ENCODE measurements at places on chromosomes 13 and 19.
A peak's percentile ranks its signal among the peaks of the same experiment; 100 is the strongest.

DNA sequence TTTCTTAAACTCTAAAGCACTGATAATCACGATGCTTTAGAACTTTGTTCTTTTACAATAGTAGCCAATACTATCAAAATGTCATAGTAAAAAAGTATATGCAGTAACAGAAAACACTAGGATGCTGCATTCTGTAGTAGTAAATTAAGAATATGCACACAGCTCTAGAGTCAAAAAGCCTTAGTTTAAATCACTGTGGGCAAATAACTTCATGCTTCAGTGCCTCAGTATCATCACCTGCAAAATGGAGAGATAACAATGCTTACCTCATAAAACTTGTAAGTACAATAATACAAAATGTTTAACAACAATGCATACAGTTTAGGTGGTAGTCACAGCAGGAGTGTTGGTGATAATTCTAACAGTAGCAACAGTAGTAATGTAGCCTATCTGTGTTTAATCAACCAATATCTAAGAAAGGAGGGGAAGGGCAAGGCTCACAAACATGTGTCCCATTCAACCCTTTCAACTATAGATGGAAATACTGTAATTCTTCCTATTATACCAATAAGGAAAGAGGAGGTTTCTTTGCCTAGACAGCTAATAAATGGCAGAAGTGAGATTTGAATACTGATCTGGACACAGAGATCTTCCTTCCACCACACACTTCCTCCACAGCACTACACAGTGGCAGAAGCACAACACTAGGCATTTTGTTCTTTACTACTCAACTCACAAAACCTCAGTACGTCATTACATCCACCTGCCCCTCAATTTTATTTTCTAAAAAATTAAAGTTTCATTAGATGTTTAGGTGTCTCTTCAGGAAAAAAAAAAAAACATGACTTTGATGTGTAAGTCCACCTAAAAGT is 4.6 kb downstream of the RBM26 start:
- DNase-seq, result no peak

DNA sequence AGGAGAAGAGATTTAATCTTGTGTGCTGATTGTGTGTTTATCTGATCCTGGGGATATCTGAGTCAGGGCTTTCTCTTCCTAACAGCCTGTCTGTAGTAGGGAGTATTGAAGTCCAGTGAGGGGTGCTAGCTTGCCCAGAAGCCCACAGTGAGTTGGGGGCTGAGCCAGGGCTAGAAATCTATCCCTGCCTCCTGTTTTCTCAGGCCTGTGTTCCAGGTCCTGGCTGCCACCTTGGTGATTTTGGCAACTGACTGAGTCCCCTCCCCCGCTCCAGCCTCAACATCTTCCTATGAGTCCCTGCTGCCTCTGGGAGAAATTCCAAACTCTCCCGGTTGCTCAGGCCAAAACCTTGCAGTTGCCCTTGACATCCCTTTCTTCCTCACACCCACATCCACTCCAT is 7.7 kb upstream of the NOVA2 start:
- no peak for DNase-seq

DNA sequence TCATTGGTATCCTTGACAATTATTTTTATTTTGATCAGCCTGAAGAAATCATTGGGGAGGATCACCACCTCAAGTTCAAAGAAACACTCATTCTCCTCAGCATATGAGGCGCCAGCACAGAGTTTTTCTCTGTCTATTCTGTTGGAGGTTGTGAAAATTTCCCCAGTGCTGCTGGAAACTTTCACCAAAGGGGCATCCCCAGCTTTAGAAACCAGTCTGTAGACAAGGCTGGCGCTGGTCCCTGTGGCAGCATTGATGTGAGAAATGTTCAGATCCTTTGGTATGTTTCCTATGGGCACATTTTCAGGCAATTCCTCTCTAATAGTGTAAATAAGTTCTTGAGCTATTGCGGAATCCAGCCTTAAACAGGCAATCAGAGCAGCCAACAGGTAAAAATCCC is 2.1 kb downstream of the PCDH9 start:
- no peak for DNase-seq

GRCh38 chr19:19533841-19534240 is 4.2 kb upstream of the CILP2 start:
- peak; percentile 70 for DNase-seq

DNA sequence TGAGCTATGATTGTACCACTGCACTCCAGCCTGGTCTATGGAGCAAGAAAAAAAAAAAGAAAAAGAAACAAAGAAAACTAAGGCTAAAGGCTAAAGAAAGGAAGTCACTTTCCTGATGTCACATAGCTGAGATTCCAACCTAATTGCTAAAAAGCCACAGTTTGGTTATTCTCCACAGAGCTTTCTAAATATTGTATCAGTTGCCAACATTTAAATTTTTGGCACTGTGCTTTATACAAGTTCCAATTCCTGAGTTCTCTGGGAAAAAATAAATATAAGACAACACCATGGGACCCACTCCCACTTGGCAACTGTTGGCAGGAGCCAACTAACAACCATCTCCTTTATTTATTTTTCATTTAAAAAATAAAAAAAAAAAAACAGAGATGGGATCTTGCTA is 11.2 kb upstream of the LYPD3 start:
- no peak for DNase-seq

DNA sequence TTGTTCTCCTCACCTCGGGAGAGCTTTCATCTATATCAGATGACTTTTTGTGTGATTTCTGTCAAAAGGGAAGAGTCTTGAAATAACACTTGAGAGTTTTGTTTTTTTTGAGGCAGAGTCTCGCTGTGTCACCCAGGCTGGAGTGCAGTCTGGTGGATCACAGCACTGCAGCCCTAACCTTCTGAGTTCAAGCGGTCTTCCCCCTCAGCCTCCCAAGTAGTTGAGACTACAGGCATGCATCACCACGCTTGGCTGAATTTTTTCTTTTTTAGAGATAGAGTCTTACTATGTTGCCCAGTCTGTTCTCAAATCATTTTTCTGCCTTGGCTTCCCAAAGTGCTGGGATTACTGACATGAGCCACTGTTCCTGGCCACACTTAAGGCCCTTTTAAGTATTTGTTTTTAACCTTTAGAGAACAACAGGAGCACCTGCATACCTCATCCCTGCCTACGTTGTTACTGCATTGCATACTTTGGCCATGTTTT is 11.4 kb downstream of the NDFIP2 start:
- no peak for DNase-seq

DNA sequence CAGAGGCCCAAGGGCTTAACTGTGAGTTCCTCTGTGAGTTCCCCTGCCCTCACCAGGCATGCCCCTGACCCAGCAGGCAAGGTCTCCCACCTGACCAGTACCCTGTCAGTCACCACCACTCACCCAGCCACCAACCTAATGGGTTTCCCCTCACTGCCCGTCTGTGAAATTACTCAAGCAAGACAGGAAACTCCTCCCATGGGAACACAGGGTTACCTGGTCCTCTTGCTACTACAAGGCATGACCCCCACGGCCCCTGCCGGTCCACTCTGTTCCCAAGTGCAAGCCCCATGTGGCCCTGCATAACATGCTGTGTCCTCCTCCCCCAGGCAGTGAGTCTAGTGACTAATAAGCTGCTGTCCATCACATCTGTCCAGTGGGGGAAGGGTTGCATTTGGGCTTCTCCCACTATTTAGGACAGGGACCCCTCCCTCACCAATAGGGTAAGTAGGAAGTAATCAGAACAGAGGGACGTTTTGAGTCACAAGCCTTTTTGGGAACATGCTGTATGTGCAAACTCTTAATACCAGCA is 8.0 kb upstream of the DHRS12 start:
- DNase-seq, result no peak

- DNase-seq, result no peak
These were observed 14.2 kb downstream of the DPF1 start for GRCh38 chr19:38209671-38210457.

GRCh38 chr19:29480507-29480906 is 45.3 kb upstream of the VSTM2B start:
- no peak for DNase-seq

DNA sequence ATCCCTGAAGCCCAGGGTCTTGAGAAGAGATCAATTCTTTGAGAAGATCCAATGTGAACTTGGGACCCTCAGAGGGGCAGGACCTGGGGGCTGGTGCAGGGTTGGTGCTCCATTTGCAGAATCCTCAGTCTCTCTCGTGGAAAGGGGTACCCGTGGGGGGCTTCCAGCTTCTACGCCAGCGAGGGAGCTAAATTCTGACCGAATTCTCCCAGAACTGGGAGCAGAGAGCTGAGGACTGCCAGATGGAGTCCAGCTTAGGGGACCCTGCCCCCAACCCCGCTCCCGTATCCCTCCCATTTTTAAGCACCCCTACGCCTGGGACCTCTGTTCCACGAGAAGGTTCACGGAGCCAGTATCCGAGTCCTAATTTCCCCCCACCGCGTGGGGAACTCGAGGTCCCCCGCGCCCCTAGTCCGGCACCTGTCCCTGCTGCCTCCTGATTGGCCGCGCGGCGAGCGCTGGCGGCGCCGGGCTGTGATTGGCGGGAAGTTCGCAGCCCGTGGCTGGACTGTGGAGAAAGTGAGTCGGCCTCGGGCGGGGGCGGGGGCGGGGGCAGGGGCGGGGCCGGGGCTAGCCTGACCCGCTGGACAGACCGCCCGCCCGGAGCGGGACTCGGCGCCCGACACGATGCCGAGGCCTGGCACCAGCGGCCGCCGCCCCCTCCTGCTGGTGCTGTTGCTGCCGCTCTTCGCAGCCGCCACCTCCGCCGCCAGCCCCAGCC is 4.4 kb upstream of the LTBP4 start:
- peak; percentile 30 for DNase-seq

GRCh38 chr19:10961073-10961860 is 437 bp downstream of the SMARCA4 start:
- peak; percentile 90 for DNase-seq

DNA sequence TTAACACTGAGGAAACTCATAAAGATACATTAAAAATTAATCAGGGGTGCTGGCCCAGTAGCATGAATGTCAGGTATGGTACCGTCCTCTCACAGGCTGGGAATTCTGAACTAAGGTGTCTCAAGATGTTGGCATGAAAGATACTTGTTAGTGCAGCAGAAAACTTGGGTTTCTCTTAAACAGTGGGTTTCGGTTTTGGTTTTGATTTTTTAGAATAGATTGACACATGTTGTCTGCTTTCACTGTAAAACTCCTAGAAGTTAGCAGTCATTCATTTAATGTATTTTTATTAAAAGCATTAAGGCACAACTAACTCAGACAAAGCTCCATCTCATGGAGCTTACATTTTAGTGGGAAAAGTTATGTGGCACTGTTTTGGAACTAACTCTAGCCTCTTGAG is 3.5 kb upstream of the OBI1 start:
- no peak for DNase-seq

DNA sequence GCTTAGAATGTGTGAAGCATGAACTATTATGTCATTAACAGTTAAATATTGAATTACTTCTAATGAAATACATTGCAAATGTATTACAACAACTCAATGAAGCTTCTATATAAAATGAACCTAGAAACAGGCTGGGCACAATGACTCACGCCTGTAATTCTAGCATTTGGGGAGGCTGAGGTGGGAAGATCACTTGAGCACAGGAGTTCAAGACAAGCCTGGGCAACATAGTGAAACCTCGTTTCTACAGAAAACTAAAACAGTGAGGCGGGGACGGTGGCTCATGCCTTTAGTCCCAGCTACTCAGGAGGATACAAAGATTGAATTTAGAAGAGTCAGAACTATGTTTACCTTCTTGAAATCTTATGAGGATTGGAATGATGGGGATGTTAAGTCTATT is 505.1 kb downstream of the SLITRK5 start:
- no peak for DNase-seq

DNA sequence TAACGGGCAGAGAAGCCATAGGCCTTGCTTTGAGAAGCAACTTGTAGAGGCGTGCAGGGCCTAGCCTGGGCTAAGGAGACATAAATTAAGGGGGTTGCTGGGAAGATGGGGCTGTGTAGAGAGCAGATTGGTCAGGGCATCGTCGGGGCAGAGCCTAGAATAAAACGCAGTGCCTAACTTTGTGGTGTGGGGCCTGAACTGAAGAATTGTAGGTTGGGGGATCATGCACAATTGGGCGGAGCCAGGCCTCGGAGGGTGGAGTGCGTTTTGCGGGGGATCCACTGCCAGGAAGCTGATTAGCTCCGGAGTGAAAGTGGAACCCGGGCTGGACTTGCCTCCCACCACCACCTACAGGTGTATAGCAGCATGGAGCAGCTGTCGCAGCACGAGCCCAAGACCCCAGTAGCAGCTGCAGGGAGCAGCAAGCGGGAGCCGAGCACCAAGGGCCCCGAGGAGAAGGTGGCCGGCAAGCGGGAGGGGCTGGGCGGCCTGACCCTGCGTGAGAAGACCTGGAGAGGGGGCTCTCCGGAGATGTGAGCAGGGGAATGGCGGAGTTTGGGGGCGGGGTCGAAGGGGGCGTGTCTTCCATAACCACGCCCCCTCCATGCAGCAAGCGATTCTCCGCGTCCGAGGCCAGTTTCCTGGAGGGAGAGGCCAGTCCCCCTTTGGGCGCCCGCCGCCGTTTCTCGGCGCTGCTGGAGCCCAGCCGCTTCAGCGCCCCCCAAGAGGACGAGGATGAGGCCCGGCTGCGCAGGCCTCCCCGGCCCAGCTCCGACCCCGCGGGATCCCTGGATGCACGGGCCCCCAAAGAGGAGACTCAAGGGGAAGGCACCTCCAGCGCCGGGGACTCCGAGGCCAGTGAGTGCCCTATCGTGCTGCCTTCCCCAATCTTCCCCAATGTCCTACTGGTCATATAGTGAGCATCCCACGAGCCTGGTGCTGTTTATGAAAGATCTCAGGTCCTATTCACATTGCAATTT is 13.8 kb downstream of the DNASE2 start:
- no peak for DNase-seq
